Left lobe of liver (tissue), 2 donors: ENCODE measurements at places on chromosomes 5 and 9. TPM values are rescaled to one million over a fixed set of nuclear protein-coding genes. Genes with fewer than 3 reads are reported as not detected.

The MSMP gene
- total RNA-seq: 1.5 TPM

The HBEGF gene
- total RNA-seq: 0.70 TPM

The WNT8A gene
- not detected for total RNA-seq

The TRIM7 gene
- 0.23 TPM for total RNA-seq

The DDX4 gene
- total RNA-seq: not detected

The ELOVL7 gene
- 0.60 TPM for total RNA-seq

The CCL28 gene
- total RNA-seq: 2.3 TPM

DNA sequence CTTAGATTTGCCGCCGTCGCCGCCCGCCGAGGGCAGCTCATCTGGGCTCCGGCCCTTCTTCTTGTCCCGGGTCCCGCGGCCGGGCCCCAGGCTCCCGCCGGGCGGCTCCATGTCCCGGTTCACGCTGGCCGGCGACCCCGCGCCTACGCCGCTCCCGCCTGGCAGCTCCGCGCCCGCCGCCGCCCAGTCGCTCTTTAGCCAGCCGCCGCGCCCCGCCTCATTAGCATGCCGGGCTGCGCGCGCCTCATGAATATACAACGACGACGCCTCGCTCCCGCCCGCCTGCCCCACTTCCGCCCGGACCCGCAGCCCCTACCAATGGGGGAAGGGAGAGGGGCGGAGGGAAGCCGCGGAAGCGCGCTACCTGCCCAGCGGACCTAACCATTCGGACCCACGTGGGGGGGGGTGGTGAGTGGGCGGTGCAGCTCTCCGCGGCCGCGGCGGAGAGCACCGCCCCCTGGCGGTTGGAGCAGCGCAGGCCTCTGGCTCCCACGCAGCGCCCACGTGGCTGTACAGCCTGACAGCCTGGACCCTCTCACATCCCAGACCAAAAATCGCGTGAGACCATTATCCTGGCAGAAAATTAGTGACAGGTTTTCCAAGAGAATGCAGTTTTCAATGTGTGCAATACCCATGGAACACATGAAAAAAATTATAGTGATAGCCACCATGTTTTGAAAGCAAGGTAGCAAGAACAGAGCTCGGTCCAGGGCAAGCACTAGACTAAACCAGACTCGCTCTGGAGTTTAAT, at the start of gene DIAPH1:
Gene DIAPH1, minus strand, starts transcription at position 197 of the 751 bp plus-strand sequence. Its CDS starts 86 bp downstream, at position 111.
- DNase-seq: peak; percentile 99

DNA sequence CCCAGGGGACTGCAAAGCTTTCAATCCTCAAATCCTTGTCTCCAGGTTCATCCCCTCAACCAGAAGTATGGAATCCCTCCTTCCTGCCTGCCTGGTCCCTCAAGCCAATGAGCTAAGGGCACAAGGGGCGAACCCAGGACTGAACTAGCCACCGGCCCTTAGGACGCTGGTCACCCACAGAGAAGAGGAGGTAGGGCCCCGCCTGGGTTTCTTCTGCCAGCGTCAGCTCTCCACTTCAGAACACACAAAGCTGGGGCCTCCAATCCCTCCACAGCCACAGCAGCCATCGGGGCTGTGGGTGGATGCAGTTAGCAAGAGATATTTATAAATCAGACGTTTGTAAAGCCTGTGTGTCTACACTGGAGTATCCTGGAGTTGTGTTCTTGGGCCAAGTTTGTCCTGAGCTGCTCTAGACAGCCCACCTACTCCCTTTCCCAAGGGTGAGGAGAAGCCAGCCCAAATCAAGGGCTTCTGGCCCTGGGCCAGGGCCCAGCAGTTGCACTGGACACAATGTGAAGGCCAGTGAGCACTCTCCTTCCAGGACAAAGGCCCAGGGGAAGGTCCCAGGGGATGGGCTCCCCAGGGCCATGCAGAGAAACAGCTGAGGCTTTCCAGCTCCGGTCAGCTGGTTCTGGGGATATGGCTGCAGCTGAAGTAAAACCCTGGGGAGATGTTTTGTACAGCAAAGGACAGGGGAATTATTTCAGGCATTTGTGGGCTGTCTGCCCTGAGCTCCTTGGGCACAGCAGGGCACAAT, 18.9 kb downstream of the AMBP start:
- peak; percentile 68 for DNase-seq

- no peak for DNase-seq
Measured at GRCh38 chr9:36765468-36766341, 193.0 kb downstream of the MELK start.

- DNase-seq: no peak
Measured at GRCh38 chr9:132582276-132582785, at the start of gene BARHL1. BARHL1 (plus strand) TSS chr9:132582606; CDS start chr9:132582798, 192 bp downstream.

GRCh38 chr5:157497875-157498611, 38.0 kb downstream of the NIPAL4 start:
- no peak for DNase-seq

GRCh38 chr5:37786416-37786815, 53.4 kb downstream of the GDNF start:
- no peak for DNase-seq

DNA sequence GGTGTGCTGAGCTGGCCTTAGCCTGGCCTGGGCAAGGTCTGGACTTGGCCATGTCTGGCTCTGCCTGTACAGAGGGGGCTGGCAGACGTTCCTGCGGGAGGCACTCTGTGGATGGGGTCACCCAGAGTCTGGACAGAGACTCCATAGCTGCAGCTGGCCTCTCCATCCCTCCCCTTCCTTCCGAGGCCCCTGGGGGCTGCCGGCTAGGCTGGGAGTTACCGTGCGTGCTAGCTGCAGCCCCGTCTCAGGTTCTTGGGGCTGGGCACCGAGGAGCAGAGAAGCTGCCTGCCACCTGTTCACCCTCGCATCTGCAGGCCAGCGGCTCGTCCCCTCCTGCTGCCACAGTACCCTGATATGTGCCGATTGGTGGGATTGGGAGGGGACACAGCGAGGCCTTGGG, 63.4 kb downstream of the RXRA start:
- DNase-seq: no peak

GRCh38 chr5:72246954-72247442, 73.0 kb downstream of the MRPS27 start:
- no peak for DNase-seq

- no peak for DNase-seq
Measured at GRCh38 chr9:18396102-18396728, 77.7 kb upstream of the ADAMTSL1 start.

GRCh38 chr9:4714266-4715016, 26.6 kb downstream of the AK3 start:
- DNase-seq: no peak

DNA sequence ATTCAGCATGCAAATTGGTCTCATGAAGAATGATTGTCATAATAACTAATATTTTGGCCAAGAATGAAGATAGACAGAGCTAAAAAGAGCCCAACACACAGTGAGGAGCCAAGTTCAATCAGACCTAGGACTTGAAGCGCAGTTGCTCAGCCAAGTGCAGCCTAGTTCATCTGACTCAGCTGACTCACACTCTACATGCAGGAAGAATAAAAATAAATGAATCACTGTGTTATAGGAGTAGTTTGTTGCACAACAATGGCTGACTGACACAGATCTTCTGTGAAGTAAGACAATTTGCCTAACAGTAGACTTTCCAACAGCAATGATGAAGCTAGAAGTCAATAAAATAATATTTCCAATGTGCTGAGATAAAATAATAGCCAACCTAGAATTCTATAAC, 261.5 kb downstream of the CEMIP2 start:
- DNase-seq: no peak

DNA sequence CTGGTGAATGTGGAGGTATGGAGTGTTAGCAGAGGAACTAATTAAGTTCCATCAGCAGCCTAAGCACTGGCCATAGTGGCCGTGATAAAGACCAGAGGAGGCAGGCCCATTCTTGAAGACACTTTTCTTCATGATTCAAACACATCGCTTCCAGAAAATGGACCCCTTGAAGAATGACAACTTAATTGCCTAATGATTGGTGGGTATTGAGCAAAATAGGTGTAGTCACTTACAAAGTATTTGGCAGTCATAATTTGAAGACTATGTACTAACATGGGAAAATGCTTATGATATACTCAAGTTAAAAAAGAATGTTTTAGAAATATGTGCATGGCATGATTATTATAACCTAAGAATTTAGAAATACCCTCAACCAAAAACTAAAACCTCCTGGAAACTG, 44.8 kb downstream of the MEGF10 start:
- DNase-seq: no peak
